ENCODE measurements at places on chromosomes 4 and X.
A peak's percentile ranks its signal among the peaks of the same experiment; 100 is the strongest.

GRCh38 chr4:37747772-37748330 is 61.7 kb upstream of the RELL1 start:
- DNase-seq, result no peak

DNA sequence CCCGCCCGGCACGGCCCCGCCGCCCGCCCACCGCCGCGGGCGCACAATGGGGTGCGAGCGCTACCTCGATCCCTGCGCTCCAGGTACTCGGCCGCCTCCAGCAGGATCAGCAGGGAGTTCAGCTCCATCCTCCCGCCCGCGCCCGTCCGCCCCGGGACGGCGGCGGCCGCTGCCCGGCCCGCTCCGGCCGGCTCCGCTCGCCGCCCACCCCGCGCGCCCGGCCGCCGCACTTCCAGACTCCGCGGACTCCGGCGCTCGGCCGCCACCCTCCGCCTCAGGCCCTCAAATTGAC is at the start of gene MXD4:
TSS of gene MXD4 (minus strand) at position 257 of the 292 bp plus-strand sequence. CDS start at position 128, 129 bp downstream.
- DNase-seq, result no peak

- no peak for DNase-seq
These were observed 31.1 kb downstream of the FBXO8 start for GRCh38 chr4:174252412-174252811.

GRCh38 chr4:24772952-24773351 is 22.4 kb upstream of the SOD3 start:
- DNase-seq, result no peak

- no peak for DNase-seq
These were observed 501.2 kb upstream of the INTU start for GRCh38 chr4:127131527-127131926.

GRCh38 chr4:10384974-10385373 is 72.3 kb downstream of the ZNF518B start:
- DNase-seq, result no peak

DNA sequence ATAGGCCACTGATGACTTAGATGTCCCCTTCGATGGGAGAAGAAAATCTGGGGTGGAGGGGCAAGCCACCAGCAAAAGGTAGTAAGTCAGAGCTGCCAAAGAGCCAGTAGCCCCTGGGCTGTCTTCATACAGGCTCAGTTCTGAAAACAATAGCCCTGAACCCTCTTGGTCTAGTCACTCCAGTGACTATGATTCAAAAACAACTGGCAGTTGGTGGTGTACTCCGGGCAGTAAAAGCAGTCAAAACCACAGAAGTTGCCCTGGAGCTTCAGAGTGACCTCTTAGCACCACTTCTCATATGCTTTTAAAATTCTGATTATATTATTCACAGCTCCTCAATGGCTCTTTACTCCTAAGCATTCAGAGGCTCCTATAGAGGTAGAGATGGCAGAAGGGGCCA is 164.3 kb upstream of the MAMLD1 start:
- DNase-seq, result no peak

GRCh38 chr4:69764311-69764710 is 3.9 kb upstream of the SULT1B1 start:
- no peak for DNase-seq

DNA sequence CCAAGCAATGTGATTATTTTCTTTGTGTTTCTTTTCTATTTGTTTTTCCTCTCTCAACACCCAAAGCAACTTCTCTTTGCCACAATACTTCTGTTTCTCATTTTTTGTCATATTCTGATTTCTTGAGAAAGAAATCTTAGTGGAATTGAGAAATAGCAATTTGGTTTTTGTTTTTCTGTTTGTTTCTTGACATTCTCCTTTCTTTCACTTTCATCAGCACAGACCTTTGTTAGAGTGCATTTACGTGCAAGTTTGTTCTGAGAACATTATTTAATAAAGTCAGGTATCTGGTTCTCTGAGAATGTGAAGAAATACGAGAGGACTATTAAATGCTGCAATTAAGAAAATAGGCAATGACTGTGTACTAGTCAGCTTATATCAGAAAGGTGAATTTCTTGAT is 608.1 kb upstream of the AADAT start:
- DNase-seq, result no peak

DNA sequence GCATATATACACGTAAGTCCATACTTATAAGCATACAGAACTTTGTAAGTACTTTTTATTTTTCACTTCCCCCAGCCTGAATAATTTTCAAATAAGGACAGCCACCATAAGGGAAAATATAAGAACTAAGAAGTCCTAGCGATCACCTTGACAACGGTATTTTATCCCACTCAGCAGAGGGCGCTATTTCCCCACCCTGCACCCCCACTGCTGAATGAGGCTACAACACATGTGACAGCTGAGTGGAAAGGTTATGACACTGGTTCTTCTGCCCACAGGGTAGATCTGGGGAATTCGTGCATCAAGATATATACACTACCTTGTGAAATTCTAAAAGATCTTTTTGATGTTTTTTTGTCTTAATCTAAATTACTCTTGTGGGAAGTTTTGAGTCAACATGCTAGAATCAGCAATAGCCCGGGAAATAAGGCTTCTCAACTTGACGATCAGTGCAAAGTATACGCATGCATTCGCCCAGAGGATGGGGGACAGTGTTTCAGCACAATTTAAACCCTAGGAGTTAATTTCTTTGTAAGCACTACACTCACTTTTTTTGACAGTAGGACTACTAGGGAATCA is 151.5 kb downstream of the CORIN start:
- DNase-seq, result peak; percentile 57

DNA sequence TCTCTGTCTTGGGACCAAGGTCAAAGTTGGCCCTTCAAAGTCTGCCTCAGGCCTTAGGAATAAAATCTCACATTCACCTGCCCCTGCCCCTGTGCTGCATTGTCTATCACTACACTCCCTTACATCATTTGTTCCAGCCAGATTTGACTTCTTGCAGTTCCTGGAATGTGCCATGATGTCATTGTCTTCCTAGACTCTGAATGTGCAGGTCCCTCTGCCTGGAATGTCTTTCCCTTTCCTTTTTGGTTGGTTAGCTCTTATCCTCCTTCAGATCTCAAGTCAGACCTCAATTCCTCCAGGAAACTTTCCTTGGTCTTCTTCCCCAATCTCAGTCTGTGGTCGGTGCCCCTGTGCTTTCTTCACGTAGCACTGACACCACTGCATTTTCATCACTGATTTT is 67.7 kb upstream of the EFNB1 start:
- DNase-seq, result no peak

DNA sequence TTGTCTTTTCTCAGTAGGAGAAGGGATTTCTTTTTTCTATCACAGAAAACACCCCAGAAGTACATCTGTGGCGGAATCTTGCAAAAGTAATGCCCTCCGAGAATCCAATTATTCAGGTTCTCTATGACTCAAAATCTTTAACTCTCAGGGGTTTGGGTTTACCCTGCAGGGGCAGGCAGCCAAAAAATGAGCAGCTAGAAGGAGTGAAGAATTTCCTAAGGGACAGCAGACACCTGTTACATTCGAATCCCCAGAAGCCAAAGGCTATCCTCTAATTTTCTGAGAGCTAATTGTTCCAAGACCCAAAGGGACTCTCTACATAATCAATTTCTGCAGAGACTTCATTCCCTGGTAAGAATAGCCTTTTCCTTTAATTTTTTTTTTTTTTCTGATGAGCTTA is 27.5 kb upstream of the CBR4 start:
- DNase-seq, result no peak

- DNase-seq, result no peak
These were observed 287.6 kb downstream of the ARHGAP24 start for GRCh38 chr4:85762529-85762871.

GRCh38 chr4:139655116-139655515 is 10.5 kb upstream of the MGST2 start:
- no peak for DNase-seq

- no peak for DNase-seq
These were observed 101.1 kb upstream of the CYLC1 start for GRCh38 chrX:83759872-83760271.

DNA sequence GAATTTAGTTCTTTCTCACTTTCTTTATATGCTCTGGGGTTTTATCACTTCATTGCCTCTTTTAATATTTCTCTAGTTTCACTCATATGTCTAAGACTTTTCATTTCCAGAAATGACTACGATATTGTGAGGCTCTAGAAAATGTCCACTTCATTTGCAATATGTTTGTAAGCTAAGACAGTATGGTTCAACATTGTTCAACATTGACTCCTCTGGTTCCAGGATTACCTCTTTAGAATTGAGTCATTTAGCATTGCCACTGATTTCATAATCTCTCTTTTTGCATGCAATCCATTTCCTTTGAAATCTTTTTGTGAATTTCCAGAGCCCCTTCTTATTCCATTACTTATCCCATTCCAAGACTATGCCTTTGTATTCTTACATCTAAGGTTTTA is 32.3 kb downstream of the BBS12 start:
- no peak for DNase-seq

GRCh38 chrX:115583496-115584004 is 22.6 kb downstream of the PLS3 start:
- no peak for DNase-seq

DNA sequence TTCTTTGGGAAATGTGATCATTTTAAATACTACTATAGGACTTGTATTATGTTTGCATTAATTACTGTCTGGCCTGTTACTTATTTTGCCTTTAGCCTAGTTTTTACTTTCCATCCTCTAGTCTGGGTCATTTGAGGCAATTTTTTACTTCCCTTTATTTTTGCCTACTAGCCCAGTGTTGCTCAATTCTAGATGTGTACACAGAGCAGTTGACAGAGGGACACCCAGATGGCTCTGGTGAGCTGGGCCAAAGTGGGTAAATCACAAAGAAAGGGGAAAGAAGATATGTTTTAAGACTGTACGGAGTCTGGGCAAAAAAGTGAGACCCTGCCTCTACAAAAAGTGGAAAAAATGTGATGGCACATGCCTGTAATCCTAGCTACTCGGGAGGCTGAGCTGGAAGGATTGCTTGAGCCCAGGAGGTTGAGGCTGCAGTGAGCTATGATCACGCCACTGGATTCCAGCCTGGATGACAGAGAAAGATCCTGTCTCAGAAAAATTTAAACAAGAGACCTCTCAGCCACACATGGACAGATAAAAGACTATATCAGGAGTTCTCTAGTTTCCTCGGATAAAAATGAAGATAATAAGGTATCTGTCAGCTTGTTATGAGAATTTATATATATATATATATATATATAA is 35.7 kb downstream of the APOO start:
- DNase-seq, result no peak

GRCh38 chrX:13579661-13580060 is 10.3 kb downstream of the EGFL6 start:
- no peak for DNase-seq

GRCh38 chrX:109872021-109872732 is 130.7 kb upstream of the TMEM164 start:
- DNase-seq, result no peak

DNA sequence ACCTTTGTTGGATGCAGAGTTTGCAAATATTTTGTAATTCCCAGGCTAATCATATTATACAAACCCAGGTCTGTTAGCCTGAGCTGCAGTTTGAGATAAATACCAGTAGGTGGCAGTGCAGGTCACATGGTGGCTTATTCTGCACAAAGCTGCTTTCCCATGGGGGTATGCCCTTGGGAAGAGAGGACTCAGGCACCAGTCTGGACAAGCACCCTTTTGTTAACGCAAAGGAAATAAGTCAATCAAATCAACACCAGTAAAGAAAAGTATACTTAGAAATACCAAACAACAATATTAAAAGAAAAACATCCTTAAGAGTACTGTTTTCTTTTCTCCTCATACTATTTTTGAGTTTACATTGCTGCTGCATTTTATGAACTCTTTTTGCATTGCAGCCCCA is 389.0 kb upstream of the ZFP42 start:
- no peak for DNase-seq

DNA sequence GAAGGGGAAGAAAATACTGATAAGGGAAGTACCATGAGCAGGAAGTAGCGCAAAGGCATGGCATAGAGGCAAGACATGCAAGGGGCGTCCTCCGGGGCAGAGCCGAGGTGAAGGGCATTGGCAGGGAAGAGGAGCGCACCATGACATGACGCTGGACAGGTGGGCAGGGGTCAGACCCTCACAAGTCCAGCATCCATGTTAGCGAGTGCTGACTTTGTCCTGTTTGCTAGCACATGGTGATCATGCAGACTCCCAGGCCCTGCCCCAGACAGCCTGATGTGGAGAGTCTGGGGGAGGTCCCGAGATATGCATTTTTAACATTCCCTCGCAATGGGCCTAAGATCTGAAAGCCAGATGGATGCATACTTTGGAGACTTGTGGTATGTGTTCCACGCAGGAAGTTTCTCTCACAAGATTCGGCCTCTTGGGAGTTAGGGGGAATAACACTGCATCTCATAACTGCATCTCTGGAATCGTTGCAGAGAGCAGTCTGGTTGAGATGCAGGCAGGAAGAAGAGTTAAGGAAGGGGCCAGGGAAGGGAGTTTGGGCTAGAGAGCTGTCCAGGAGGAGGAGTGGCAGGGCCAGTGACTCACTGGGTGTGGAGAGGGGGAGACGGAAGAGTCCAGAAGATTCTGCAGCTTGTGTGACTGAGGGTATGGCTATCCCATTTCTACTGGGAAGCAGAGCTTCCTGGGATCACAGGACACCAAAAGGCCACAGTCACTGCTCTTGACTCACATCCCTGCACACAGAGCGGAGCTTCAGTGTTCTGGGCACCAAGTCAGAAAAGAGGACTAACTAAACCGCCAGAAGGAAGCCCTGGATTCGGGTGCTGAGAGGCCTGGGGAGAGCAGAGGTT is 59.7 kb downstream of the FAM184B start:
- DNase-seq, result no peak

GRCh38 chrX:107542500-107542899 is 85.8 kb upstream of the PRPS1 start:
- no peak for DNase-seq

DNA sequence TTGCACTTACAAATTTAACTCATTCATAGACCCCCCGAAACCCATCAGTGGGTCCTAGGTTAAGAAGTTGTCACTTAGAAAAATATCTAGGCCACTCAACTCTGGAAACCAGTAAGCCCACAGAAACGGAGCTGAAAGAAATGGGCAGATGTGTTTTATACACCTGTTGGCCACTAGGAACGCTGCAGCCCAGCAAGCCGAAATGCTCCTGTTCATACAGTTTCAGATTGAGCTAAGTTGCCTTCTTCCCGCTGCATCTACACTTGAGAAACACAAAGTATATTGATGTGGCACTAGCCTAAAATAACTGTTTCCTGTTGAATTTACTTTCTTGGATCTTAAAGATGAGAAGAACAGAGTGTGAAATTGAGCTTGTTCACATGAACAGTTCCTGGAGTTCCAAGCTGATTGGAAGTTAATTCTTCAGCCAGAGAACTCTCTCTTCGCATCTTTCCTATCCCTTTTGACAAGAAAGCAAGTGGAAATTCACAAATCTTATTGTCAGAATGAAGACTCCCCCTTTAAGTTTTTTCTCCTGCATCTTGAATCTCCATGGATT is 174.1 kb downstream of the RBMX2 start:
- peak; percentile 0 for DNase-seq

DNA sequence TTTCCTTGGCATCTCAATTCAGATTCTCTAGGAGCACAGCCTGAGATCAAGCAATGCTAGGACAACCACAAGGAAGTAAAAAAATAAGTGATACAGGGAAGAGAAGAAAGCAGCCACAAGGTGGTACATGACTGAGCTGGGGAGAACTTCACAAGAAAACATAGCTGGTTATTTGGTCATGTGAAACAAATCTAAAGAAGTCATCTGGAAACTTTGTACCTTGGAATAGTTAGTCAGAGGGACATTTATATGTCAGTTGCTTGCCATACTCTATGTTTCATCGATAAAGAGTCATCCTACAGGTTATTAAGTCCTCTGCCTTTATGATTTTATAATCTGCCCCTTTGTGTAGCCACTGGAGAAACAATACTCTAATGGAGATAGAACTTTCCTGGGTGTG is 575.1 kb downstream of the IL15 start:
- no peak for DNase-seq
